ENCODE measurements at places on chromosomes 12 and 14.
A peak's percentile ranks its signal among the peaks of the same experiment; 100 is the strongest.

GRCh38 chr12:120394483-120395367 lies 25.8 kb upstream of the MSI1 start:
- no peak for DNase-seq

- DNase-seq = no peak
These were observed 448.1 kb downstream of the APAF1 start for GRCh38 chr12:99093166-99093565.

DNA sequence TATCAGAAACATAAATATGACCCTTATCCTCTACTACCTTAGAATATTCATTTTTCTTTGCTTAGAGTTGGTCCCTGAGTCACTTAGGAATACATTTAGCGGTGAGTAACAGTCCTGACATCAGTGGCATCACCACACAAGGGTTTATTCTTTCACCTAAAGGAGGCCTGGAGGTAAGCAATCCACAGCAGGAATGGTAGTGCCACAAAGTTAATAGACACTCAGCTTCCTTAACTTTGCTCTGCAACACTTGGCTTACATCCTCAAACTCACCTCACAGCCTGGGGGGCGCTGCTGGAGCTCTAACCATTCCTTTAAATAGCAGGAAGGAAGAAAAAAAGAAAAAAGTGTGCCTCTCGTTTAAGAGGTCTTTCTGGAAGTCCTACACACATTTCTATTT lies 29.1 kb downstream of the BBOF1 start:
- DNase-seq = no peak

DNA sequence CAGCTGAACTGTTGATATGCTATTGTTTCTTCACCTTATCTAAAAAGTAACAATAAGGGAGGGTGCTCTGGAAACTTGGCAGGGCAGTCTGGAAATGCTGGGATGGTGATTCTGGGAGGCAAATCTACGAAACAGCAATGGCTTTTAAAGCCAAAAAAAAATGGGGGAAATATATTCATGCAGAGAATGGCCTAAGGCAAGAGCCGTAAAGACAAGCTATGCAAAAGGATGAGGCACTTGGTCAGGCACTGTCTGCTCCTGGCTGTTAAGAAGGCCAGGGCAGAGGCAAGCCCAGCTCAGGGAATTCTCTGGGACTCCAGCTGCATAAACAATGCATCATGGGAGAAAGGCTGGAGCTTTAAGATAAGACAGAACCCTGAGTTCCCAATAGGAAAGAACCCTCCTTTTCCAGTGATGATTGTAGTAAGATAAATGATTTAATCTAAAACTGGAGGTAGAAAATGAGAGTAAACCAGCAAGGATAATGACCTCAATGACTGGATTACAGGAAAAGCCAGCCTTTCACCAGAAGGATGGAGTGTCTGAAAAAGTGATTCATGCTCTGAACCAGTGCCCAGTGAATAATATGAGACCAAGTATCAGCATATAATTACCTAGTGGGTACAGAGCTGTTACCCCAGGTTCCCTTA lies 46.0 kb downstream of the ITPR2 start:
- peak; percentile 83 for DNase-seq

- no peak for DNase-seq
These were observed 357.0 kb downstream of the TMEM121 start for GRCh38 chr14:105883066-105884005.

DNA sequence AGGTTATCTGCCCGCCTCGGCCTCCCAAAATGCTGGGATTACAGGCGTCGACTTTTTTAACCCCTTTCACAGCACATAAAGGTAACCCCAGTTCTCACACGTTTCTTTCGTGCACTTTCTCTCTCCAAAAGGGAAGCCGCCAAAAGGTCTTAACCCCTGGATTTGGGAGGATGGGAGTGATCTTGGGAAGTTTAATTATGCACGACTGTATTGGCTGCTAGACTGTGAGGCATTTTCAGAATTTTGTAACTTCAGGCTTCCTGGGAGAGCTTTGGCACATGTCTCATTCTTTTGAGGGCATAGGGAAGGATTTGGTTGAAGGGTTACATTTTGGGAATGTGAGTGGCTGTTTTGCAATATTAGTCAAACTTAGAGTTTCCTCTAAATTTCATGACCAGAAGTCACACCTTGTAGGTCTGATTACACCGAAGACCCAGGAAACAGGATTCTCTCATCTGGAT lies 1.4 kb upstream of the SMARCC2 start:
- no peak for DNase-seq

DNA sequence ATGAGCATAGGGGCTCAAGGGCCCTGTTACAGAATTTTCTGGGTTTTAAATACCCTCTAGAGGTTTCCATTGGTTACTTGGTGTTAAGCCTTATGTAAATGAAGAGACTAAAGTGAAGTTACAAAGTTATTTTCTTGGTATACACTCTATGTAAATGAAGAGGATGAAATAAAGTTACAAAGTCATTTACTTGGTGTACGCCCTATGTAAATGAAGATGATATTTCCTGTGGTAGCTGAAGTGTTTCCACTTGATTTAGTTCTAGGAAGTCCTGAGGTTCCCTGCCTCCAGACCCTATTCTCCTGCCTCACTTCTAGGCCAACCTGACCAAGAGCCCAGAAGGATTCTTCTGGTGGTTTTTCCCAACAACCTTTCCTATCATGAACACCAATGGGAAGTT lies 126.1 kb downstream of the SPTSSA start:
- no peak for DNase-seq

DNA sequence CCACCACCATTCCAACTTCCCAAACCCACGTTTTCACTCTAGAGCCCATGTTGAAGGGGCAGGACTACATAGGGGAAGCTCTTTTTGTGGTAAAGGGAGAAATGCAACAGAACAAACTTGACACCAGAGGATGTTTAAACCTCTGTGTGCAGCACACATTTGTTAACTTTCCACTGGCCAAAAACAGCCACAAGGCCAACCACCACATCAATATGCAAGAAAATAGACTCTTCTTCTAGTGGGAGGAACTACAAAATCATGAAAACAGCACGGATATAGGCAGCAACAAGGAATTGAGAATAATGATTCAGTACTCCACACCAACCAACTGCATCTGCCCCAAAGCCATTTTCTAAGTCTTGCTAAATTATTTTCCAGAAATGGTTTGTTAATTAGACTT lies 66.3 kb upstream of the CEP83 start:
- DNase-seq = no peak

DNA sequence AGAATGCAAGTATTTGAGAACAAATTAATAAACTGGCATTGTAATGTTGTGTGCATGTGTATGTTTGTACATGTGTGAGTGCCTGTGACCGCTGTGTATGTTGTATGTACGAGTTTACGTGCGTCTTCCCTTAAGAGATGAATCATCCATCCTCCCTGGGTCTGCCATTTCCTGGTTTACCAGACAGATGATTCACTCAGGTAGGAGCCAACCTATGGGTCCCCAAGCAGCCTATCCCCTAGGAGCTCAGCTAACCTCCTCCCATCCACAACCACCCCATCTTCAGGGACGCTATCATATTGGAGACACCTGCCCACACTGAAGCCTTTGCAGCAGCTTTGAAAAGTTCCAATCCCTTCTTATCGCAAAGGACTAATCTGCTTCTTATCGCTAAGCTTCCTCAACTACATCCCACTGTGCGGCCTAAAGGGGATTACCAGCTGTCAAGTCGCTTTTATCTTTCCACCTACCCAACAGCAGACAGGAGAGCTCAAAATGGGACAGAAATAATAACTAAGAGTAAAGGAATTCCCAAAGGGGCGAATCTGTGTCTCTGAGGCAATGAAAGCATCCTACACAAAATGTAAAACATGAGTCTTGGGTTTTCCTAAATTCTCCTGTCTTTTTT lies 81.5 kb upstream of the TMCC3 start:
- DNase-seq = no peak

DNA sequence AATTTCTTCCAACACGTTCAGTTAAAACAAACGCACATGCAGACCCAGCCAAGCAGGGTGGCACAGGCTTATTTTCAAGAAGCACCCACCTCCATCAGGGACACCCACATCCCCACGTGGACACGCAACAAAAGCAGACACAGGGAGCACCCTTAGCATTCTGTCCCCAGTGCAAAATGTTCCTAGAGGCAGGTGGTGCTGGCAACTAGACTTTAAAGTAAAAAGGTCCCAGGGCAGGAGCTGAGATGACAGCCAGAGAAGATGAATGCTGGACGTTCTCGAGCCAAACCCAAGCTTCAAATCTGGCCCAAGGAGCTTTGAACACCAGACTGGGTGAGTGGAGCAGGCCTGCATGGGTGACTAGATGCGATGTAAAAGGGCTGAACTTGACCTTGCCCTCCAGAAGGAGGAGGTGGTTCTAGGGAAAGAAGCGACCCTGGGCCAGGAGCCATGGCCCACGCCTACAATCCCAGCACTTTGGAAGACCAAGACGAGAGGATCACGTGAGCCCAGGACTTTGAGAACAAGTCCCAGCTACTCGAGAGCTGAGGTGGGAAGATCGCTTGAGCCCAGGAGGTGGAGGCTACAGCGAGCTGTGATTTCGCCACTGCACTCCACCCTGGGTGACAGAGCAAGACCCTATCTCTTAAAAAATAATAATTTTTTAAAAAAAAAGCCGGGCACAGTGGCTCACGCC lies 47.3 kb downstream of the KDM2B start:
- DNase-seq = no peak

GRCh38 chr12:83082690-83083276 lies 396.1 kb downstream of the TMTC2 start:
- DNase-seq = no peak

DNA sequence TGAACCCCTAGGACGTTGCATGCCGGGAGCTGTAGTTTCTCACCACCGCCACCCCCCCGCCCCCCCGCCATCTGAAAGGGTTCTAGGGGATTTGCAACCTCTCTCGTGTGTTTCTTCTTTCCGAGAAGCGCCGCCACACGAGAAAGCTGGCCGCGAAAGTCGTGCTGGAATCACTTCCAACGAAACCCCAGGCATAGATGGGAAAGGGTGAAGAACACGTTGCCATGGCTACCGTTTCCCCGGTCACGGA lies 501 bp upstream of the HSP90B1 start:
- no peak for DNase-seq

DNA sequence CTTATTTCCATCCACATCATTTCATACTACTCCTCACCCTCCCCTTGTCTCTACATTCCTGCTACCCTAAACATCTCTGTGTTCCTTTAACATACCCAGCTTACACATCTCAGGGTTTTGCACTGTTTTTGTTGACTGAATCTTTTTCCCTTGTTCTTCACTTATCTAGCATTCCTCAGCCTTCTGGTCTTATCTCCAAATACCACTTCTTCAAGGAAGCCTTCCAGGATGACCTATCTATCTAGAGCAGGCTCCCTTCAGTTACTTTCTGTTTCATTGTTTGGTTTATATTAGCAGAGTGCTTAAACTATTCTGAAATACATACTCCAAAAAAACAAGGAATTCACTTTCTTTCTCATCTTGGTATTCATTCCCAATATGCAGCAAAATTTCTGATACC lies 353.1 kb downstream of the NAV3 start:
- DNase-seq = no peak

GRCh38 chr12:5295996-5296395 lies 135.9 kb upstream of the NTF3 start:
- no peak for DNase-seq

- DNase-seq = peak; percentile 28
These were observed 357.1 kb upstream of the PDE3A start for GRCh38 chr12:20011200-20011599.

- no peak for DNase-seq
These were observed 136.2 kb downstream of the STXBP6 start for GRCh38 chr14:24913746-24914145.

GRCh38 chr12:3291939-3292338 lies 199.1 kb upstream of the PRMT8 start:
- DNase-seq = no peak

- no peak for DNase-seq
These were observed 36.4 kb downstream of the TMTC2 start for GRCh38 chr12:82723093-82723492.

- no peak for DNase-seq
These were observed 76.4 kb downstream of the IFNG-AS1 start for GRCh38 chr12:68065687-68066086.

- DNase-seq = no peak
These were observed 22.8 kb upstream of the FBXO34 start for GRCh38 chr14:55248411-55248810.

GRCh38 chr12:5259523-5259922 lies 172.4 kb upstream of the NTF3 start:
- peak; percentile 4 for DNase-seq

DNA sequence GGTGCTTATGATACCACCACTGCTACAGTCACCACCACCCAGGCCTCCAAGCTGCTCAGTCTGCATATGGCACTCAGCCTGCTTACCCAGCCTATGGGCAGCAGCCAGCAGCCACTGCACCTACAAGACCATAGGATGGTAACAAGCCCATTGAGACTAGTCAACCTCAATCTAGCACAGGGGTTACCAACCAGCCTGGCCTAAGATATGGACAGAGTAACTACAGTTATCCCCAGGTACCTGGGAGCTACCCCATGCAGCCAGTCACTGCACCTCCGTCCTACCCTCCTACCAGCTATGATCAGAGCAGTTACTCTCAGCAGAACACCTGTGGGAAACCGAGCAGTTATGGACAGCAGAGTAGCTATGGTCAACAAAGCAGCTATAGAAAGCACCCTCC lies 55.1 kb downstream of the BRMS1L start:
- DNase-seq = no peak

GRCh38 chr14:26959437-26959836 lies 361.6 kb upstream of the NOVA1 start:
- DNase-seq = no peak

DNA sequence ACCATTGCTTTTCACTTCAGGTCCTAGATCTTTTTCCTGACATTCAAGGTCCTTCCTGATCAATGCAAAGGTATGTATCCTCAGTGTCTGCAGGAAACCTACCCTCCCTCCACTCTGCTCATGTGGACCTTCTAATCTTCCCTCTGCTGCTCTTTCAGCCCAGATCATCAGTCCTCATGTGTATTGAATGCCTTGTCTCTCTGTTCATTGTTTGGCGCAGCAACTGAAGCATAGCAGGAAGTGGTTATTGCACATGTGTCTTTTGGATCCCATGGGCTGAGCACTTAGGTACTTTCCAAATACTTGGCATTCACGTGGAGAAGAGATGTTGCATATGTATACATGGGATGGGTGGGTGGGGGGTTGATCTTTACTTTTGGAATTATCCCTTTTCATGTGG lies 4.3 kb upstream of the NIN start:
- no peak for DNase-seq

DNA sequence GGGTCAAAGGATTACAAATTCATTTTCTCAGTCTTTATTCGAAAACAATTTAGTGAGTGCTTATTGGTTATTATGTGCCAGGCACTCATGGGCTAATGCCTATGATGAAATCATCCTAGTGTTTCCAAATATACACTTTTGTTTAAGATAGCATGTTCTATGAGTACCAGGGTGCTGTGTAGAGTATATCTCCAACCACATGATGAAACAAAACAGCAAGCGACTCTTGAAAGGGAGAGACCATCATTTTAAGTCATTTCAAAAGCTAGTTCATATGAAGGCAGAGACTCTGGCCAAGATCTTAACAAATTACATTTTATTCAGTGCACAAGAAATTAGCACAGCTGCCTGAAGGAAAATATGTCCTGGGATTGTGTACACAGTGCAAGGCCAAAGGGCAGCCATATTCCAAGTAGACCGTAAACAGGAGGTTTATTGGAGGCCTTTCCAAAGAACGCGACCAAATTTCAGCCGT lies 204.2 kb downstream of the EFCAB11 start:
- peak; percentile 82 for DNase-seq

- DNase-seq = no peak
These were observed 5.7 kb upstream of the KRT5 start for GRCh38 chr12:52525661-52526499.

GRCh38 chr14:93914278-93914677 lies 12.9 kb upstream of the FAM181A start:
- no peak for DNase-seq

GRCh38 chr14:32400480-32400879 lies 71.4 kb downstream of the AKAP6 start:
- DNase-seq = peak; percentile 36

GRCh38 chr14:59394268-59394667 lies 70.9 kb downstream of the GPR135 start:
- no peak for DNase-seq
